ENCODE measurements at places on chromosomes 4 and X.
A peak's percentile ranks its signal among the peaks of the same experiment; 100 is the strongest.

GRCh38 chrX:2811271-2811670, 17.5 kb upstream of the GYG2 start:
- DNase-seq: no peak

GRCh38 chr4:80189956-80190677, 7.2 kb upstream of the PRDM8 start:
- no peak for DNase-seq

- DNase-seq: no peak
Measured at GRCh38 chrX:56219700-56220099, 12.5 kb upstream of the KLF8 start.

DNA sequence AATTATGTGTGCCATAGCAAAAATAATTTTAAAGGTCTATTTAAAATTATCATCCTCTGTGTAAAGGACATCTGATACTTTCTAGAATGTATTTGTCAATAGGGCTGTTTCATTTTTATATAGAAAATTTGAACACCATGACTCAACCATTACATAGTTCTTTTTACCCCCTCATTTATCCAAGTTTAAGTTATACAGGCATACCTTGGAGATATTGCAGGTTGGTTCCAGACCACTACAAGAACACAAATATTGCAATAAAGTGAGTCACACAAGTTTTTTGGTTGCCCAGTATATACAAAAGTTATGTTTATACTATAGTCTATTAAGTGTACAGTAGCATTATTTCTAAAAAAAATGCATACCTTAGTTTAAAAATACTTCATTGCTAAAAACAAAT, 130.4 kb downstream of the MSL3 start:
- DNase-seq: no peak

- DNase-seq: no peak
Measured at GRCh38 chrX:27444093-27444908, 18.8 kb downstream of the PPP4R3C start.

- no peak for DNase-seq
Measured at GRCh38 chr4:182583703-182584415, 333.3 kb downstream of the DCTD start.

DNA sequence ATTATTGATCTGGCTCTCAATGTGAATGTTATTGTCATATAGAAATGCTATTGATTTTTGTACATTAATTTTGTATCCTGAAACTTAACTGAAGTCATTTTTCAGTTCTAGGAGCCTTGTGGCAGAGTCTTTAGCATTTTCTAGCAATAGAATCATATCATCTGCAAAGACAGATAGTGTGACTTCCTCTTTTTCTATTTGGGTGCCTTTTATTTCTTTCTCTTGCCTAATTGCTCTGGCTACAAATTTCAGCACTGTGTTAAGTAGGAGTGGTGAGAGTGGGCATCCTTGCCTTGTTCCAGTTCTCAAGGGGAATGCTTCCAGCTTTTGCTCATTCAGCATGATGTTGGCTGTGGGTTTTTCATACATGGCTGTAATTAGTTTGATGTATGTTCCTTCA, 102.7 kb downstream of the SH3BGRL start:
- DNase-seq: no peak

- no peak for DNase-seq
Measured at GRCh38 chrX:1597345-1598020, 6.1 kb downstream of the AKAP17A start.

DNA sequence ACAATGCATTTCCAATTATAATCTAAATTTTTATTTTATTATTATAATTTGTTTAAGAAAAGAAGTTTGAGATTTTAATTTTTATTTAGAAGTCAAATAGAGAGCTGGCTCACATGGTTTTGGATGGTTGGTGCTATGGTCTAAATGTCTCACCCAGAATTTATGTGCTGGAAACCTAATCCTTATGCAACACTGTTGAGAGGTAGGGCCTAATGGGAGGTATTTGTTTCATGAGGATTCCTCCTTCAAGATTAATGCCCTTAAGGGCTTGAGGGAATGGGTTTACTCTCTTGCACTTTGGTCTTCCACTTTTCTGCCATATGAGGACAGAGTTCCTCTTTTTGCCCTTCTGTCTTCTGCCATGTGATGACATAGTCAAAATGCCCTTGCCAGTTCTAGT, 960.5 kb upstream of the IGFBP7 start:
- no peak for DNase-seq

DNA sequence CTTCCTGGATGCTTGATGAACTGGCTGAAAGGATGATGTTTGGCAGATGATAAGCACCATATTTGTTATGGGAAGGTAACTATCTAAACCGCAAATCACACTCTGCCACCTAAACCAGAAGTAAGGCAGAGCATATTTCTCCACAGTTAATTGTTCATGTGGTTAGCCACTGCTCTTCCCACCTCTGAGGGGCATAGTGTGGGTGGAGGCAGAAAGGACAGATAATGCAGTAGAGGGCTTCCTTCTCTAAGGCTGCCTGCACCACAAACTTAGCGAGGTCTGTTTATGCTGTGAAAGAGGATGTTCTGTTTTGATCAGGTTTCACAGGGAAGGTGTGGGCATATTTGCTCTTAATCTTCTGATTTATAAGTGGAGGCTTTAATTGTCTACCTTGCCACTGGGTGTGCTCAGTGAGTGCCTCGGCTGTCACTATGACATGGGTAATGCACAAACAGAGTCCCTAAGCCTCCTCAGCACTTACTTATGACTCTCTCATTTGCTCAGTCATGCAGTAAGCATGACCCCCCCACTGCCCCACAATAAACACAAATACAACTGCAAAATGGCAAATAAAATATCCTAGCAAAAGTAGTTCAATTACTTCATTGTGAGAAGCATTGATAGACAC, 401.0 kb downstream of the TMA16 start:
- DNase-seq: peak; percentile 6

DNA sequence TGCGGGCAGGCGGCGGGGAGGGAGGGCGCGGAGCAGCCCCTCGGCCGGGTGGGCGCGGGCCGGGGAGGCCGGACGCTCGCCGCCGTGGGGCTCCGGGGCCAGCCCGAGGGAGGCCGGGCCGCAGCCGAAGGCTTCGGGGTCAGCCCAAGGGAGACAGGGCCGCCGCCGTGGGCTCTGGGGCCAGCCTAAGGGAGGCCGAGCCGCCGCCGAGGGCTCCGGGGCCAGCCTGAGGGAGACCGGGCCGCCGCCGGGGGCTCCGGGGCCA, 251 bp downstream of the KIAA0232 start:
- no peak for DNase-seq

- DNase-seq: no peak
Measured at GRCh38 chr4:183191630-183192029, 92.6 kb downstream of the WWC2 start.

Measured in stimulated activated CD4-positive, alpha-beta T cell treated with anti-CD3 and anti-CD28 coated beads, Interleukin-2, amount 100 ng/mL, for 24 hours (primary cell).